ENCODE measurements at places on chromosomes 4 and X. TPM values are rescaled to one million over a fixed set of nuclear protein-coding genes. Genes with fewer than 3 reads are reported as not detected.

- H3K27me3 ChIP-seq: 0 out of 2 replicates have a peak, but pooled peaks cover 3% of the 10 kb centered on the region
- H3K27ac ChIP-seq: no peak overlapping the region
- no peaks in the 10 kb centered on the region for H3K4me1 ChIP-seq
Observed at GRCh38 chr4:72418458-72418857, 150.6 kb downstream of the ADAMTS3 start.

DNA sequence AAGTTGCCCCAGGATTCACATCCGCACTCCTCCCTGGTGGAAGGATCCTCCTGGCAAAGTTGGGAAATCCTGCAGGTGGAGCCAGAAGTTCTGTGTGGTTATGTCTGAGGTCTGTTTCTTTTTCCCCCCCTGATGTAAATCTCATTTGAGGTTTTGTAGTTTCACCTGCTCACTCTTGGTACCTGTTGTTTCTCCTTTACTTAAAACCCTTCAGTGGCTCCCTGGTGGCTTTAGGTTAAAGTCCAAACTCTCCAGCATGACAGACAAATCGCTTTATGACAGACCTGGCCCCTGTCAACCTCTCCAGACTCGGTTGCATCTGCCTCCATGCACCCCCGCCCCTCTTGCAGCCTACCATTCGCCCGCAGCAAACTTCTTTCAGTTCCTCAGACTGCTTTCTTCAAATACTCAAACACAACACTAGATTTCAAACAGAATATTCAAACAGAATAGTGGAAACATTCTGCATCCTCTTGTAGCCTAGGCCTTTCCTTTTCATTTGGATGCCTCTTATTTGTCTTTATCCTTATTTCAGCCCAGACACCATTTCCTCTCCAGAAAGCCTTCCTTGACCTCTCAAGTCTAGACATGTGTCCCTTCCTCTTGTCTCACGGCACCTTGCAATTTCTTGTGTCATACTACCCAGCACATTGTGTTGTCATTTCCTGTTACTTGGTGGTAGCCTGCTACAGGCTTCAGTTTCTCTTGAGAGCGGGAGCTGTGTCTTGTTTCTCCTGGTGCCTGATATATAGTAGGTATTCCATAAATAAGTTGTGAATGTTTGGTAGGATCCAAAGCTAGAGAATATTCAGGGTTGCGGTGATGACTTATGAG is 24.8 kb downstream of the IL13RA1 start:
- no peak overlapping the region for H3K4me3 ChIP-seq
- no peaks in the 10 kb centered on the region for H3K4me1 ChIP-seq
- 0 out of 2 replicates have a peak, but pooled peaks cover 4% of the 10 kb centered on the region for H3K27me3 ChIP-seq
- DNase-seq: no peak
- H3K27ac ChIP-seq: no peak overlapping the region
- H3K36me3 ChIP-seq: no peaks in the 10 kb centered on the region

GRCh38 chr4:23058165-23058776 is 365.5 kb downstream of the GBA3 start:
- no peak overlapping the region for H3K4me3 ChIP-seq
- no peaks in the 10 kb centered on the region for H3K4me1 ChIP-seq
- H3K27ac ChIP-seq: no peak overlapping the region
- DNase-seq: no peak
- no peaks in the 10 kb centered on the region for H3K27me3 ChIP-seq

DNA sequence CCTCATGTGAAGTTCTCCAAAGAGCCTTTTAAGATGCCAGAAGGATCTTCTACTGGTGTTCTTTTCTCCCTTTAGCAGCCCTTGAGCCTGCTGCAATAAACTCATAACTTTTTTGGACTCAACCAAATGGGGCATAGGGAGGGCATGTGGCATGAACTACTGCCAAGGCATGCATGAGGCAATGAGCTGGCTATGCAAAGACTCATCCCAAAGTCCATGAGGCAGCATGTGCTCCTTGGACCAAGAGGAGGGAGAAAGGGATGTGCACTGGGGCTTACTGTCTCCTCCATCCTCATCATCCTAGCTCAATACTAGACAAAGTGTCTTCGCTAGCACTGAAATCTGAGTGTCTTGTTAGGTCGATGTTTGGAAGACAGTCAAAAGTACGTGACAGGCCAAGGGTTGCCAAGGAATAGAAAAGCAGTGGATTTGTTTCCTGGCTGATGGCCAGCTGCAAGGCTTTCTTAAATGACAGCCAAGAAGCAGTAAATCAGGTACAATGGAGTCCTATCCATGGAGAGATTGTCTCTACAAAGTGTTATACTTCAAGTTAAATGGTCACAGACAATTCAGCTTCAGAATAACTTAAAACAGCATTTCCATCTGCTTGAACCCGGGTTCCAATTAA is 44.5 kb upstream of the ATXN3L start:
- H3K4me3 ChIP-seq: no peak overlapping the region
- DNase-seq: no peak
- H3K36me3 ChIP-seq: no peaks in the 10 kb centered on the region
- H3K27ac ChIP-seq: no peak overlapping the region
- no peaks in the 10 kb centered on the region for H3K4me1 ChIP-seq

DNA sequence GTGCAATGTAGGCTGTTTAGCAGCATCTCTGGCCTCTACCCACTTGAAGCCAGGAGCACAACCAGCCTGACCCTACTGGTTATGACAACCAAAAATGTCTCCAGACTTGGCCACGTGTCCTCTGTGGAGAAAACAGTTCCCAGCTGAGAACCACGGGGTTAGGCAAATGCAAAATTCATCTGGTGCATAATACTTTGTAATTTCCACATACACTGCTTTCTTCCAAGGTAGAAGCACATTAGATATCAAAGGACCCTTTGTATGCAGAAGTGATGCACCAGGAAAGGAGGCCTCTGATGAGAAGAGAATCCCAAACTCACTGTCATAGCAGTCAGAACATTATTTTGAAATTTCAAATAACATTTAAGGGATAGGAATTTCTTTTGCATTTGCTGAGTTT is 26.3 kb downstream of the MFAP3L start:
- DNase-seq: no peak
- no peak overlapping the region for H3K4me3 ChIP-seq
- no peak overlapping the region for H3K27ac ChIP-seq
- no peaks in the 10 kb centered on the region for H3K36me3 ChIP-seq
- no peaks in the 10 kb centered on the region for H3K27me3 ChIP-seq
- H3K4me1 ChIP-seq: no peaks in the 10 kb centered on the region

DNA sequence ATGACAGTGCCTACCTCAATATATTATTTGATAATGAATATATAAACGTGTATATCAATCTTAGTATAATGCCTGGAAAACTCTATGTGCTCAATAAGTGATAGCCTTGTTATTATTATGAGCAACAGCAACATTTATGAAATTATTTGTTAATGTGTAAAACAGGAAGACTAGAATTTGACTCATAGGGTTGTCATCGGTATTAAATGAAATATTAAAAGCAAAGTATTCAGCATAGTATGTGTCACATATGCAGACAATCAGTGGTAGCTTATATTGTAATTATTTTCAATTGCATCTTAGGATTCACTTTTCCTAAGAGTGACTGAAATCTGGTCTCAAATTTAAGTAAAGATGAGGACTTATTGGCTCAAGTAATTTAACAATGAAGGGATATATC is 24.6 kb downstream of the SPANXD start:
- no peak for DNase-seq
- no peaks in the 10 kb centered on the region for H3K4me1 ChIP-seq
- no peaks in the 10 kb centered on the region for H3K27me3 ChIP-seq
- H3K27ac ChIP-seq: no peak overlapping the region
- no peak overlapping the region for H3K4me3 ChIP-seq

DNA sequence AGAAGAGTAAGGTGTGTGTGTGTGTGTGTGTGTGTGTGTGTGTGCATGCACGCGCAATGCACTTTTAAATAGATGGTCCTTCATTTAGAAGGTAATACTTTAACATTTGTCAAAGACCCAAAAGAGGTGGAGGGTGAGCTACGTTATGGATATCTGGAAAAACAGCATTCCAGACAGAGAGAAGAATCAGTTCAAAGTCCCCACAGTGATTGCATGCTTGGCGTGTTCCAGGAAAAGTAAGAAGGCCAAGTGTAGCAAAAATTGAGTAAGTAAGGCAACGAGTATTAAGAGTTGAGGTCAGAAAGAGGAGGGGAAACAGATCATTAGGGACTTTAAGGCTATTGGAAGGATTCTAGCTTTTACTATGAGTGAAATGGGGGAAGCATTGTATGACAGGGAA is 21.9 kb upstream of the GABRE start:
- no peaks in the 10 kb centered on the region for H3K4me1 ChIP-seq
- H3K27ac ChIP-seq: no peak overlapping the region
- no peak for DNase-seq

DNA sequence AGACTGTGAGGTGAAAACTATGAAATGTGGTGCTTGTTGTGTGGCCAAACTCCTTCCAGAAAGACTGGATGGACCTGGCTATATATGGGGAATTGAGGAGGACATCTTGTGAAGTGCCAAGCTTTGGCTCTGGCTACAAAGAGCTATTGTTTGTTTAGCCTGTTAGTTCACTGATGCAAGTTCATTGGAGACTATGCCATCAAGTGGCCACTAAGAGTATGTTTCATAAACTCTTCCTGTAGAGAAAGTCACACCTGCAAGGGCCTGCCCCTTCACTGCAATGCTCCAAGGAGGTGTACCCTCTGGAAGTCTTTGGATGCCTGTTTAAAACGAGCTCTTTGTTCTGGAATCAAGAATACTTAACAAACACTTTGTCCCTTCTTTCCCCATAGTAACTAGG is 382.0 kb downstream of the GABRG1 start:
- no peak overlapping the region for H3K4me3 ChIP-seq
- no peaks in the 10 kb centered on the region for H3K4me1 ChIP-seq
- H3K36me3 ChIP-seq: no peaks in the 10 kb centered on the region
- H3K27me3 ChIP-seq: no peaks in the 10 kb centered on the region
- no peak overlapping the region for H3K27ac ChIP-seq

- H3K36me3 ChIP-seq: no peaks in the 10 kb centered on the region
- peaks cover 13% of the 10 kb centered on the region for H3K4me1 ChIP-seq
- H3K27me3 ChIP-seq: no peaks in the 10 kb centered on the region
- no peak overlapping the region for H3K27ac ChIP-seq
- H3K4me3 ChIP-seq: no peak overlapping the region
- DNase-seq: no peak
Observed at GRCh38 chr4:150123087-150123486, 44.8 kb downstream of the DCLK2 start.

DNA sequence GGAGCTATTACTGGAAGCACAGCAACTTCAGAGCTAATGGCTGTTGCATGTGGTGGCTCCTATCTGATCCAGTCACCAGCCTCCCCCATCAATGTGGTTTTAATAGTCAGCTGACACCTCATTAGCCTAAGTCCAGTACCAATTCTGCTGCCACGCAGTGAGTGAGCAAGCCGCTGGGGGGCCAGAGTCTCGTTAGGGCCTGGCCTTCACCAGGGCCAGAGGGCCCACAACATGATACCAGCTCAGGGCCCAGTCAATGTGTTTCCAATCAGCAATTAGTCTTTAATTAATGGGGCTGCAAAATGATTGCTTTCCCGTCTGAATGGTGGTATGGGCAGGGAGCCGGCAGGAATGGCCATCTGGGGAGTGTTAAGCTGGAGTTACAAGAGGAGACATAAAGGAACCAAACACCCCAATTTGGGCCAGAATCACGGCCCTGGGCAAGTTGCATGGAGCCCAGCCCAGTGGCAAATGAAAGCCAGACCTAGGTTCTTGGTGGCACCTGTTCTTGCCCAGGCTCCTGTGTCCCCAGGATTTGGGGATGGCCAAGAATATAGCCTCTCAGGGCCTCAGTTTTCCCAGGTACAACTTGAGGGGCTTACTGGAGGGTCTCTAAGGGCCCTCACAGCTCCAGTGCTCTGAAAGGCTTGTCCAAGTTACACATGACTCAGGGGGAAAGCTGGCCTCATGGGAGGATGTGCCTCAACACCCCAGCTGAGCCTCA is 119.2 kb downstream of the EFNB1 start:
- H3K27me3 ChIP-seq: no peaks in the 10 kb centered on the region
- H3K4me1 ChIP-seq: no peaks in the 10 kb centered on the region
- no peak overlapping the region for H3K27ac ChIP-seq
- H3K4me3 ChIP-seq: no peak overlapping the region
- DNase-seq: no peak

GRCh38 chr4:161792991-161793390 is 370.8 kb downstream of the FSTL5 start:
- DNase-seq: no peak
- H3K4me3 ChIP-seq: no peak overlapping the region
- no peak overlapping the region for H3K27ac ChIP-seq
- no peaks in the 10 kb centered on the region for H3K36me3 ChIP-seq
- no peaks in the 10 kb centered on the region for H3K4me1 ChIP-seq

- peaks cover 5% of the 10 kb centered on the region for H3K4me1 ChIP-seq
- H3K4me3 ChIP-seq: no peak overlapping the region
- no peaks in the 10 kb centered on the region for H3K36me3 ChIP-seq
- H3K27ac ChIP-seq: no peak overlapping the region
Observed at GRCh38 chr4:4427121-4427870, 40.4 kb downstream of the NSG1 start.

- no peaks in the 10 kb centered on the region for H3K36me3 ChIP-seq
- no peak overlapping the region for H3K4me3 ChIP-seq
- H3K27me3 ChIP-seq: no peaks in the 10 kb centered on the region
- H3K4me1 ChIP-seq: peaks cover 7% of the 10 kb centered on the region
- no peak for DNase-seq
Observed at GRCh38 chr4:1797861-1798579, 4.9 kb downstream of the FGFR3 start.

- H3K4me3 ChIP-seq: no peak overlapping the region
- no peak overlapping the region for H3K27ac ChIP-seq
- DNase-seq: no peak
- no peaks in the 10 kb centered on the region for H3K4me1 ChIP-seq
- no peaks in the 10 kb centered on the region for H3K36me3 ChIP-seq
Observed at GRCh38 chrX:37651921-37652452, 33.6 kb upstream of the XK start.

GRCh38 chrX:38375891-38376290 is 23.5 kb downstream of the OTC start:
- no peak overlapping the region for H3K27ac ChIP-seq
- H3K4me1 ChIP-seq: no peaks in the 10 kb centered on the region
- H3K27me3 ChIP-seq: no peaks in the 10 kb centered on the region
- no peak overlapping the region for H3K4me3 ChIP-seq
- DNase-seq: peak; percentile 70
- no peaks in the 10 kb centered on the region for H3K36me3 ChIP-seq

GRCh38 chrX:48676106-48676892 is 7.3 kb upstream of the WAS start:
- peaks cover 11% of the 10 kb centered on the region for H3K4me1 ChIP-seq
- DNase-seq: peak; percentile 94
- H3K27ac ChIP-seq: peak overlapping the region; percentile 31
- H3K4me3 ChIP-seq: peak overlapping the region; percentile 84
- H3K27me3 ChIP-seq: no peaks in the 10 kb centered on the region
- H3K36me3 ChIP-seq: no peaks in the 10 kb centered on the region

DNA sequence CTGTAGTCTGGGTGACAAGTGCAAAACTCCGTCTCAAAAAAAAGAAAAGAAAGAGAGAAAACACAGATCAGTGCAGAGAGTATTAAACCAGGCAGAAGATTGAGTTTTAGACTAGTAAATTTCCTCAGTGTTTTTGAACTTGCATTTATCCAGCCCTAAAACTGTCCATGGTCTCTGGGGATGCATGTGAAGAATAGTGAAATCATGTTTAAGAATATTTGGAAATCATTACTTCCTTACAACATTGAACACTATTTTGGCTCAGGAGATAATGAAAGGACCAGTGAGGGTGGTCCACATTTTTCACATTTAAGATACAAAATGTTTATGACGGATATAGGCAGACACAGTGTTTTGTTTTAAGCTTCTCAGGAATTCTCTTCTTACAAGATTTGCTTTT is 195.8 kb upstream of the RASGEF1B start:
- H3K4me1 ChIP-seq: no peaks in the 10 kb centered on the region
- H3K36me3 ChIP-seq: no peaks in the 10 kb centered on the region
- DNase-seq: no peak
- no peak overlapping the region for H3K4me3 ChIP-seq
- no peak overlapping the region for H3K27ac ChIP-seq

The FREM3 gene
- not detected for total RNA-seq

The PCDH7 gene
- total RNA-seq: not detected

The MAMLD1 gene
- 22.9 TPM for total RNA-seq

The SLC2A9 gene
- 0.72 TPM for total RNA-seq

The NCAPG gene
- total RNA-seq: 46.3 TPM

The CRMP1 gene
- 0.40 TPM for total RNA-seq

The EXOC1L gene
- total RNA-seq: not detected

All from Karpas-422 (cell line).